ENCODE measurements at places on chromosomes 4 and X.

GRCh38 chr4:127622921-127623796 lies 9.6 kb upstream of the INTU start:
- DNase-seq: no peak

- no peak for DNase-seq
These were observed 26.6 kb downstream of the PIGG start for GRCh38 chr4:525660-526059.

GRCh38 chr4:2320746-2321145 lies 58.8 kb upstream of the MXD4 start:
- no peak for DNase-seq

DNA sequence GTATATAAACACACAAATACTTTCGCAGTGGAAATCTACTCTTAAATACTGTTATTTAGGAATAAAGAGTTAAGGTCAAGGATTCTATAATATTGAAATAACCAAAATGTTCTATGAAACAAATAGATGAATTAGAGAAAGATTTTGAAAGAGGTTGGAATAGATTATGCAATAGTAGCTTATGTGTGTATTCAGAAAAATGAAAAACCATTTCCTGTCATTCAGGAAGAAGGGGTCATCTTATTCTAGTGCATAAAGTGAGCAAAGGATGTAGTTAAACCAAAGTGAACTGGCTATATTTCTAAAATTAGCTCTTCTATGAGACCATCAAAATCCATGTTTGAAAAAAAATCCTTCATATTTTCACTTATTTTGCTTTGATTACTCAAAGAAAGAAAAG lies 30.0 kb upstream of the MYOZ2 start:
- DNase-seq: no peak
